ENCODE measurements at places on chromosomes 5 and 9.

- DNase-seq: no peak
These were observed 62.9 kb downstream of the HSD17B4 start for GRCh38 chr5:119515192-119515591.

DNA sequence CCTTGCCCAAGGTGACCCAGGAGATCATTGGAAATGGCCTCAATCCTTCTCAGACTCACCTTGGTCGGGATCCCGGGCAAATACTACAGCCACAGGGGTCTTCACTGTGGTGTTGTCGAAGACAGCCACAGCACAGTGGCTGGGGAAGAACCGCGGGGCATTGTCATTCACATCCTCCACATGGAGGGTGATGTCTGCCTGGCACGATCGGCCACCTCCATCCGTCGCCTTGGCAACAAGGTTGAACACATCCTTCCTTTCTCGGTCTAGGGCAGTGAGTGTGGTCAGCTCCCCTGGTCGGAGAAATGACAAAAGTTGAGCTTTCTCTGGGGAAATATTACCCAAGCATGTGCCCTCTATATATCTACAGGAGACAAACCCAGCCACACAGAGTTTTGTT is 56.8 kb downstream of the FAT2 start:
- DNase-seq: no peak

DNA sequence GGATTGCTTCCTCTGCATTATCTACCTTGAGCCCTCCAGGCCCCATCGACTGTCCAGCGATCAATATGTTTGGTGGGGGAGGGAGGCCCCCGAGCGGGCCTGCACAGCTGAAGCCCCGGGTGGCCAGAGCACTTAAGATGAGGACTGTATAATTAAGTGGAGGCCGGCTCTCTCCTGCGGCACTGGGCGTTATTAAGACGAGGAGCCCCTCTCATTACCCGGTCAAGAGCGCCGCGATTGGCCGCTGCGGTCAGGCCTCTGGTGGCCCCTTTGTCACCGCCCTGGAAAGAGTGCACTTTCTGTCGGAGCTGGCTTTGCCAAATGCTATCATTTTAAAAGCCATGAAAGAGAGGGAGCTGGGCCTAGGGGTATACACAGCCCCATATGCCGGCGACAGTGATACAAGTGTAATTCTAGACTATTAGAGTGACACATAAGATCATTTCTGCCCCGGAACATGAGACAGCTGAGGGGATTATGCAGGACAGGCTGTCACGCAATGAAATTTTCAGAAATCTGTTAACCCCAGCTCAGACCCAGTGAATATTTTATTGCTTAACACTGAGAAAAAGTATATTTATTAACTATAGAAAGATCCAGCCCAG is 106.3 kb upstream of the IRX1 start:
- DNase-seq: no peak

GRCh38 chr5:82879089-82879488 is 198.1 kb downstream of the TMEM167A start:
- DNase-seq: no peak

DNA sequence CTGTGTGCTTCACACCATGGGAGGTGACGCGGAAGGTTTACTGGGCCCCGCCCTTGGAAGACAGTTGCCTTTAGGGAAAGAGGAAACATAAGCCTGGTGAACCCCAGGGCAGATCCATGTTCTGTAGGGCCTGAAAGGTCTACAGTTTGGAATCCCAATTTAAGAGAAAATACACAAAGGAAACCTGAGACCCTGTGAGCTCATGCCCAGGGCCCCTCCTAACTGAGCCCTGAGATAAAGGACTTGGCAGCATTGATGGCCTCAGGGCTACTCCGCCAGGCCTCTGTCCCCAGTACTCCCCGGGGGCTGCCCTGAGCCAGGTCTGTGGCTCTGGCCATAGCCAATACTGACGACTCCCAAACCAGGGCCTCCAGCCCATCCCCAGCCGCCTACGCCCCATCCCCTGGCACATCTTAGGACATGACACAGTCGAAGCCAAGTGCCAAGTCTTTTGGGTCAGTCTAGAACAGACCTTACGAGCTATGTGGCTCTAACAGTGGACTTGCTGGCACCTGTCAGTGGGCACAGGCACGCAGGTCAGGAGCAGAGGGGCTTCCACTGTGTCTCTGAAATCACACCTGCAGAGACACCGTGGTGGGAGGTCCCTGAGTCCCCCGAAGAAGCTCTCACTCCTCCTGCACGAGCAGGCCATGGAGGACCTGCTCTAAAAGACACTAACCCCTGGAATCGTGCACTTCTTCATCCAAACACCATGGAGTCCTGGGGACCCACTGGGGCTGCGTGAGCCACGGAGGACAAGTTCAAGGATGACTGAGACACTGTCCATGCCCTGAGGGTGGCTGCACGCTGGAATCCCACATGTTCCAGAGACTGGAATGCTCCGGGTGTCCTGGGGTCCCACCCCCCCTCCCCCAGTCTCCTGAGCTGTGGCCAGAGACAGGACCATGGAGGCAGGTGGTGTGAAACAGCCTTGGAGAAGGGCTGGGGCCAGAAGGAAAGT is 40.3 kb upstream of the BARHL1 start:
- no peak for DNase-seq

- no peak for DNase-seq
These were observed 6.9 kb upstream of the WDR5 start for GRCh38 chr9:134128727-134129679.

GRCh38 chr9:19976226-19976625 is 187.4 kb upstream of the SLC24A2 start:
- DNase-seq: no peak

GRCh38 chr9:96436063-96436455 is 13.9 kb upstream of the HABP4 start:
- no peak for DNase-seq

GRCh38 chr5:1543398-1544293 is 19.9 kb upstream of the LPCAT1 start:
- no peak for DNase-seq

DNA sequence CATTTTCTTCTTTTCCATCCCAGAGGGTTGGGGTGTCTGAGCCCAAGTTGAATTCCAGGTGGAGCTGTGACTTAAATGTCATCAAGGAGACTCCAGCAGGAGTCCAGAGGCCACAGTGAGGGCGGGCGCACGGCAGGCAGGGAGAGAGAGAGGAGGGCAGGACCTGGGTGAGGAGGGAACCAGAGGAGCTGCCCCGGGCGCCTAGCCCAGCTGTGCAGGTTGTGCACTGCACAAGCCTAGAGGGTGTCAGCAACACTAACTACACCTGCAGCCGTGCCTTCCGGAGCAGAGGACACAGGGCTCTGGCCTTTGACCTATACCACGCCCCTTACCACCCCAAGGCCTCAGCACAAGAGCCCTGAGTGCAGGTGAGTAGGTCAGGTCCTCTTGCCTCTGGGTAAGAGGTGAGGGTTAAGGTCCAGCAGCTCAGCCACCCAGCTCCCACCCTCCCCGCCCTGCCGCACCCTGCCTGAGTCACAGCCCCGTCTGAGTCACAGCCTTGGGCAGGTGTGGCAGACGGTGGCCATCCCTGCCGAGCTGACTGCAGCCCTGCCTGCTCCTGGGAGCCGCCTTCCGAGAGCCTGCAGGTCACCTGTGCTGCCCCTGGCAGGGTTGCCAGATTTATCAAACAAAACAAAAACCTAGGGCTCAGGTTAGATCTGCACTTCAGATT is 6.4 kb upstream of the AGPAT2 start:
- no peak for DNase-seq

GRCh38 chr5:172113036-172113435 is 75.0 kb downstream of the STK10 start:
- DNase-seq: peak; percentile 57

DNA sequence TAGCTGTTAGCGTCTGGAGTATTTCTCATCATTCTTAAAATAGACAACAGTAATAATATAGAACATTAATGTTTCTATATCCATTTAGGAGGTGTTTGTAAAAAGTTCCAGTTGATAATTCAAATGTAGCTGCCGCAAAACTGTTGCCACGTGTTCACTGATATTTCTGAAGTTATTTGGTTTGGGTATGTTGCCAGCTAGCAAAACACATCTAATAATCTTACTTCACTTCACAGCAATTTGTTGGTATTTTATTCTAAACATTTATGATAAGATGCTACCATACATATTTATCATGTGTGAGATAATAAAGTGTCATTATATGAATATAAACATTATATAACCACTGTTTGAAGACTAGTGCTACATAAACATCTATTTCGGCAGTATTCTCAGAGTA is 101.6 kb downstream of the CDH12 start:
- DNase-seq: no peak

GRCh38 chr9:97806721-97807120 is 46.3 kb upstream of the FOXE1 start:
- DNase-seq: no peak

GRCh38 chr9:72534931-72535330 is 13.5 kb downstream of the TMC1 start:
- no peak for DNase-seq

DNA sequence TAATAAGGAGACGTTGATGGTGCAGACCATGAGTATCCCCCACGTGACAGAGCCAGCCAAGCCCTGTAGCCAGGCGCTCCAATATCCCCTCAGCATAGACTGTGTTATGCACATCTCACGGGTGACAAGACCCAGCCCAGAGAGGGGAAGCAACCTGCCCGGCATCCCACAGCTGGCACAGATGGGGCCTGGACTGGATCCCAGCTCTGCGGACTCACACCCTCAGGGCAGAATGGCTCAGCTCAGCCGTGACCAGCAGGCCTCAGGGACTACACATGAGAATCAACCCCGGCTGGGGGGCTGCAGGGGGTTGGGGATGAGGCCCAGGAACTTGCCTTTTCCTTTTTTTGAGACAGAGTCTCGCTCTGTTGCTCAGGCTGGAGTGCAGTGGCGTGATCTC is 11.7 kb downstream of the FIBCD1 start:
- DNase-seq: no peak

DNA sequence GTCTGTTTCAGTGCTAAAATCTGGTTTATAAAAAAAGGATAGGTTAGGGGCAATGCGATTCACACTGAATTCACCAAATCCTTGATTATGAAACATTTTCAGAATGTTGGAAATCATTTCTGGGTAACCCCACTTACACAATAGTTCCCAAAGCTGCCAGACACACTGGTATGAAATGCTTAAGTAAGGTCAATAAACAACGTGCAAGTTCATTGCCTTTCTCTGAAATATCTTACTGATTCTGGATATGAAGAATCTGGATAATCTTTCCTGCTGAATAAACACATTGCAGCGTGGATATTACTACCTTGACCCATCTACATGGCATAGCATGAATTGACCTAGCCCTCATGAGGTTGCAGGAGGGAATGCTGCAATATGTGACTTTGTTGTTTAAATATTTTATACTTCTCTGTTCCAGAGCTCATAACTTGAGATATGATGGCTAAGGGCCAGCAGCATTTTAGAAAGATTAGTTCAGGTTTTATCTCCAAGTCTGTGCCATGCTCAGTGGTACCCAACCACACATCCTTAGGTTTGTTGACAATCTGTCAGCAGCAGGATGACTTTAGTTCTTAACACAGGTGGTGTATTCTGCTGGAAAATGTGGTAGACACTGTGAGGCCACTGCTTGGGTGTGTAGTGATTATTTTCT is 121.0 kb downstream of the NREP start:
- no peak for DNase-seq

- DNase-seq: no peak
These were observed 43.9 kb downstream of the CYFIP2 start for GRCh38 chr5:157309796-157310195.

DNA sequence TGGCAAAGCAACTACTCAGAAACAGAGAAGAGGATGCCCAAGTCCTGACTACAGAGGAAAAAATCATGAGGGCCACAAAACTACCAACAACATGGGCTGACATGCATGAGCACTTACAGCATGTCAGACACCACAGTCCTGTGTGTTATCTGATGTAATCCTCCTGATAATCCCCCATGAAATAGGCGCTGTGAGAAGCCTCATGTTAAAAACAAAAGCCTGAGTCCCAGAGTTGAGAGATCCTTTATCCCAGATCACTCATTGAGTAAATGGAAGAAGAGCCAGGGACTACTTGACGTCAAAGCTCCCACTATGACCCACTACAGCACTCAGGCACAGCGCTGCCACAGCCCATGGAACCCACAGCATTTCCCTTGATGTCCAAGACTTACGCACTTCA is 7.2 kb upstream of the SPOCK1 start:
- no peak for DNase-seq

GRCh38 chr9:87443461-87443860 is 54.2 kb upstream of the DAPK1 start:
- DNase-seq: no peak

DNA sequence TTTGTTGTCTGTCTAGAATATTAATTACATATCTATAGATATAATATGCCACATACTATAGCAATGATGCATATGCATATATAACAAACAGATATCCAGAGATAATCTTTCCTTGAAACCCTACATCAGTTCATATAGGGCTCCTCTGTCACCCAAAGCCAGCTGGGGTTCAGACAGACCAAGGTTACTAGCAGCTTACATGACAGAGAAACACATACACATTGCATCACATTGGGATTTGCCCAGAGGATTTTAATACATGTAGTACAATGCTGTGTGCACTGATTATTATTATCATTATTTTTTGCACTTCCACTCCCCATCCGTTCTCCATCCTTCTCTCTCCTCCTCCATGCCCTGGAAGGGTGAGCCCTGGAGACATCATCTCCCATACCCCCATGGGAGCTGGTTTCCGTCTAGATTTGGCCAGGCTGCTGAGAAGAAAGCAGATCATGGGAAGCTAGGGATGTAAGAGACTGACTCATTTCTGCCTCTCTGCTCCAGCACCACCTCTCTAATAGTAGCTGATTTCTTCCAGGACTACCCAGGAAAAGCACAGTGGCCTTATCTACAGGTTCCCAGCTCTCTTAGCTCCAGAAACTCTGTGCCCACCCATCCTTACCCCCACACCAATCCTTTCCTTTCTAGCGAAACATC is 23.3 kb downstream of the FST start:
- DNase-seq: no peak

GRCh38 chr9:110109333-110110092 is 98.4 kb downstream of the C9orf152 start:
- no peak for DNase-seq

DNA sequence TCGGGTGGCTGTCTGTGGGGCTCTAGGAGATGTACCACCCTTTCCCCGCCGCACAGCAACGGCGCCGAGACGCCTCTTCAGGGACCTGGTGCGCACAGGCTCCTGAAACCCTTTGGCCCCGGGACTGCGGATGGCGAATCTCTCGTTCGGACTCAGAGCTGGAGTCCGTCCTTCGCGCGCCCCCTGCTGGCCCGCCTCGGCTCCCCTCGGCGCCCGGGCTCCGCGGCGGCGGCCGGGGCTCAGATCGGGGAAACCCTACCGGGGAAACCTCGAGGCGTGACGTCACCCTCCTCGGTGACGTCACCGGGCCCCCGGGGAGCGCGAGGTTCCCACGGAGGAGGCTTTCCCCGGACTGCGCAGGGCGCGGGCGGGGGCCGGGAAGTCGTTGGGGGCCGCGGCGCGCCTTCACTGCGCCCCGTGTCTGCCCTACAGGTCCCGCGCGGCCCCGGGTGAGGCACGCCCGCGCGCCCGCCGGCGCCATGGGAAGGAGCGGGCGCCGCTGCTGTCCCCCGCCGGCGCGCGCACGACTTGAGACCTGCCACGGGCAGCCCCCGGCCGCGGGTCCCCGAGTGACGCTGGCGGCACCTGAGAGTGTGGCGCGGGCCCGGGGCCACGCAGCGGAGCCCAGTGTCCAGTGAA is 7.9 kb downstream of the PRR7 start:
- peak; percentile 93 for DNase-seq

GRCh38 chr5:134524272-134524825 is 1.1 kb upstream of the JADE2 start:
- peak; percentile 46 for DNase-seq

- no peak for DNase-seq
These were observed 24.2 kb upstream of the HAPLN1 start for GRCh38 chr5:83744821-83745220.

Measured in stimulated activated CD8-positive, alpha-beta memory T cell treated with anti-CD3 and anti-CD28 coated beads, Interleukin-4, amount 100 ng/mL, for 1 hour (primary cell).